ENCODE measurements at places on chromosomes 5 and 9. TPM values are rescaled to one million over a fixed set of nuclear protein-coding genes. Genes with fewer than 3 reads are reported as not detected.

The FAM163B gene
- 2.6 TPM for total RNA-seq

GRCh38 chr5:74286734-74287695 lies 353.5 kb downstream of the ENC1 start:
- no peak for DNase-seq

- no peak for DNase-seq
These were observed 78.8 kb downstream of the ADAMTS2 start for GRCh38 chr5:179266291-179267070.

GRCh38 chr5:94983861-94984535 lies 300.9 kb downstream of the MCTP1 start:
- no peak for DNase-seq

GRCh38 chr5:141040093-141040770 lies 10.9 kb upstream of the PCDHB1 start:
- DNase-seq, result no peak
